ENCODE measurements at places on chromosomes 12 and 14. TPM values are rescaled to one million over a fixed set of nuclear protein-coding genes. Genes with fewer than 3 reads are reported as not detected.

DNA sequence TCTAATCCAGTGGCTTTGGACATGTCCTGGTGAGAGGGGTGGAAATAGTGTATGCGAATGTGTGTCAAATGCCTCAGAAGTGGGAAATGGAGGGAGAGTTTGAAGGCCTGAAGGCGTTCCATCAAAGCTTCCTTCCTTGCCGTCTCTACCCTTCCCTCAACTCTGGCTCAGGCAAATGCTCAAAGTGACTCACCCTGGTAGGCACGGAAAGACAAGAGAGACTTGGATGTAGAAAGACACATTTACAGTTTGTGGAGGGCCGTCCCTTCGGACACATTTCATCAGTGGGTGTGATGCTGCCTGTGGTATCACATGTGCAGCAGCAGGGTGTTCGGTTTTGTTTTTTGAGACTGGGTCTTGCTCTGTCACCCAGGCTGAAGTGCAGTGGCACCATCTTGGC, 36.7 kb downstream of the CHST11 start:
- DNase-seq, result no peak

DNA sequence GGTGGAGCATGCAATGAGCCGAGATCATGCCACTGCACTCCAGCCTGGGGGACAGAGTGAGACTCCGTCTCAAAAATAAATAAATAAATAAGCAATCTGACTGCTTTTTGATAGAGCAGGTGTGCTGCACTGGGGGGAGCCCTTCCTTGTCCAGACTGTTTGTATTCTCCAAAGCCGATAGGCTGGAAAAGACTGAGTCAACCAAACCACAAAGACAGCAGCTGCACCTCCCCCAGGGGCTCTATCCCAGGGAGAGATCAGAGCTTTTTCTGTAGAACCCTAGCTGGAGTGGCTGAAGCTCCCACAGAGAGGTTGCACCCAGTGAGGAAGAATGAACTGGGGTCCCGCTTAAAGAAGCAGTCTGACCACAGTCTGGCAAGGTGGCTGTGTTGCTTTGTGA, 45.8 kb upstream of the LALBA start:
- DNase-seq, result no peak

DNA sequence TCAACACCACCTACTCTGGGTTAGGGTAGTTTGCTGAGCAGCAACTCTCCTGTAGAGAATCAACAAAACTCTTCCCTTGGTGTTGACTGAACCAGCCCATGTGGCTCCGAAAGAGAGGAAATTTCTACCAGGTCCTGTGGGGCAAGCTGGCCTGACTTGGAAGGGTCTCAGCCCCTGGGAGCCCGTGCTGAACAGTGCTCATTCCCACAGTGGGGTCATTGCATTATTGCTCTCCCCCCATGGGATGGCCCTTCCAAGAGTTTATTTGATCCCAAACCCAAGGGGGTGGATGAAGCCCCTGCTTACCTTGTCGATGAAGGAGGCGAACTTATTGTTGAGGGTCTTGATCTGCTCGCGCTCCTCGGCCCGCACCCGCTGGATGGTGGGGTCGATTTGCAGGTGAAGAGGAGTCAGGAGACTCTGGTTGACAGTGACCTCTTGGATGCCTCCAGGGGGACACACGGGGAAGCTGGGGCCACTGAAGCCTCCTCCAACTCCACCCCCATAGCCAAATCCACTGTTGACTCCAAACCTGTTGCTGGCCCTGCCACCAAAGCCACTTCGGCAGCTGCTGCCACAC, 580 bp downstream of the KRT75 start:
- no peak for DNase-seq

DNA sequence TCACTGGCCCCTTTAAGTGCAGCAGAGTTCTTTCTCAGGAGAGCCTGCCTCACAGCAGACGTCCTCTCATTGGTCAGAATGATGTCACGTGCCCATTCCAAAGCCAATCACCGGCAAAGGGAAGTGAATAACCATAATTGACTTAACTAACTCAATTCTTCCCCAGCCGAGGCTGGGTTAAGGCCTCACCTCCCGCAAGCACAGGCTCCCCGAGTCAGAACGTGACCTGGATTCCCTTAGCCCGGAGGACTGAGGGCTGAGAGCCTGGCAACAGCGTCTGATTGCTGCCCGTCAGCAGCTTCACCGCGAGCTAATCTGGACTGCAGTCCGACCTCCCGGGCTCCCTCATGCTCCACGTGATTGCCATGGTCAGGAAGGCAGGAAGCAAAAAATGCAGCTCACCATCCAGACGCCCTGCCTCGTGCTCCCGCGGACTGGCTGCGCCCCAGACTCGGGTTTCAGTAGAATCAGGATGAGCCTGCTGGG, 92.1 kb upstream of the FZD10 start:
- DNase-seq, result no peak

VDR gene
- 0.20 TPM for total RNA-seq

BCL2L2 gene
- total RNA-seq, result 38.3 TPM

- DNase-seq, result no peak
Measured at GRCh38 chr14:96501217-96501739, 904 bp upstream of the PAPOLA start.

LMNTD1 gene
- total RNA-seq, result not detected

DNA sequence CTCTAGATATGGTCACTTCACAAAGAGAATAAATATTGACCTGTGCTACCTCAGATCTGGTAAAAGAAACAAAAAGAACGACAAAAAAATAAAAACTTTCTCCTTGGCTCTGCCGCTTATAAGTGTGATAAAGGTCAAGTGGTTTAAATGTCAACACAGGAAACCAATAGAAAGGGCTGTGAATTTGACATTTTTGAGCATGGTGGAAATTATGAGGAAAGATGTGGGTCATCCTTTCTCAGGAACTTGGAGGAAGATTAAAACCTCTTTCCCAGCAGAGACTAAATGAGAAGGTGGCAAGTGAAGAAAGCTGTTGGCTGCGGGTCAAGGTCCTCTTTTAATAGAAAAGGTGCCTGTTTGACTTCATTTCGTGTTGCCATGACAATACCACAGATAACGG, 28.2 kb downstream of the TESPA1 start:
- no peak for DNase-seq

- DNase-seq, result peak; percentile 95
Measured at GRCh38 chr12:106147956-106148355, 9.2 kb upstream of the NUAK1 start.

DNA sequence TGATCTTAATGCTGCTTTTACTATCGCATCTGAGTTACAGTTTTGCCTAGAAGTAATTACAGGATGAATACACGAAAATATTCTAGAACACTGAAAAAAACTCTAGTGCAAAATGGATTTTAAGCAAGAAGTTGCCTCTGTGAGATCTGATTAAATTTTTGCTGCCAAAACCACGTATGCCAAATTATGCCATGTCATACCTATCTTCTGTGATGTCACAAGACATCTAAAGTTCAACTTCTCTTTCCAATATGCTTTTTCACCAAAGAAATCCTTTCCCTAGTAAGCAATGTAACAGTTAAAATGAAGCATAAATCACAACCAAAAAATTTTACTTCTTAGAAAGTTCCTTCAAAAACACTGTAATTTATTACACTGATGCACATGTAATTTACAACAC, 39.6 kb downstream of the HECTD4 start:
- DNase-seq, result no peak

SAMD4A gene
- 150 TPM for total RNA-seq

GRCh38 chr12:79532907-79533288, 157.9 kb downstream of the PAWR start:
- DNase-seq, result no peak

- DNase-seq, result peak; percentile 36
Measured at GRCh38 chr12:53064613-53065436, 14.4 kb downstream of the SPRYD3 start.

DNA sequence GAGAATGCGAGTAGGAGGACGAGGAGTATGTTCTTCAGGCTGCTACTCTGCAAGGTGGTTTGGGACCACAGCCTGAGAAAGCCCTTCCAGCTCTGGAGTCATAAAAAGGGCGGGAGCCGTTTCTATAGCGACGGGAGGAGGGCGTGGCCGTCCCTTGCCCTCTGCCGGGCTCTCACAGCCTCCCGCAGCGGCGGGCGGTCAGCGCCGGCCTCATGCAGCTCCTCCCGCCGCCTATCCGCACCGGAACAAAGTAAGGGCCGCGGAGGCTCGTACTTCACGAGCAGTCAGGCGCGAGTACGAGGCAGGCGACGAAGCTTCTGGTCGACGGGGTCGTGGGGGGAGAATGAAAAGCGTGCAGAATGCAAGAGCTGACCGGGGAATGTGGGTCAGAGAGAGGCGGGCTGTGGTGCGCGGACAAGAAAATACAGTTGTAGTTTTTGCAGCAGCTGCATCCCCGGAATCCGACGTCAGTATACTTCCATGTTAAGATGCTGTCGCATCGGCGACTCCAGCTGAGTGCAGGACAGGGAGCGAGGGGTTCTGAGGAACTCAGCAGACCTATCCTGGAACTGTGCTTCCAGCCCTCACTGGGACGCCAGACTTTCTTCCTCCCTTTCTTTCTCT, at the start of gene DYRK4:
Gene DYRK4 (plus strand): TSS at position 175 of the 624 bp plus-strand sequence. CDS start 38 bp downstream, at position 213.
- DNase-seq, result peak; percentile 90

Data from left ventricle myocardium superior (tissue), 1 donor.